ENCODE measurements at places on chromosomes 6 and 20. TPM values are rescaled to one million over a fixed set of nuclear protein-coding genes. Genes with fewer than 3 reads are reported as not detected.

DNA sequence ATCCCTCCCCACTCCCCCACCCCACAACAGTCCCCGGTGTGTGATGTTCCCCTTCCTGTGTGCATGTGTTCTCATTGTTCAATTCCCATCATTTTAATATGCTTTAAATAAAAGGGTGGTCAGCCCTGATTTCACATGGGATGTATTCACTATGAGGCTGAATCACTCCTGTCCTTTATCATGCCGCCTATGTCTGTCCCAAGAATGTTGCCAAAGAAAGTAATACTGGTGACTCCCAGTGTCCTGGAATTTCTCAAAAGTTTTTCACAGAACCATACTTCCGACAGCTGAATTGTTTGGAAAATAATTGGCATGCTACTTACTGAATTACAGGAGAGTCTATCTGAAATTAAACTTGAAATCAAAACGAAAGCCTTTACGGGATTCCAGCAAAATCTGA is 217.7 kb downstream of the HAO1 start:
- no peak overlapping the region for H3K4me3 ChIP-seq
- DNase-seq = no peak
- H3K36me3 ChIP-seq = no peaks in the 10 kb centered on the region

GRCh38 chr20:60228255-60228654 is 270.0 kb downstream of the CDH26 start:
- no peak overlapping the region for H3K27ac ChIP-seq
- no peaks in the 10 kb centered on the region for H3K27me3 ChIP-seq

DNA sequence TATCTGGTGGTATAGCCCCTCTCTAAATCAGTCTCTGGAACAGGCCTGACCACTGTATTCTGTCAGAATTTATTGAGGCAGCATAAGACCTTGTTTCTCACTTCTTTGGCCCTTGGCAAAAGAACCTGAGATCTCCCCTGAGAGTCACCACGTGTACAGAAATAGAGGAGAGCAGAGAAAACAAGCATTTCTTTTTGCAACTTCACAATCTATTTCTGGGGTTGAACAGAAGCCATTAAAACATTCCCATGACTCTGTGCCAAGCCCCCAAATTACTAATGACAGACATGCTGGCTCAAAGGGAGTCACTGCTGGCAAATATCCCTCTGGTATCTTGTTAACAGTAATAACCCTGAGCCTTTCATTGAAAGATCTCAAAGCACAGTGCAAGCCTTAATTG is 395.3 kb downstream of the MAFB start:
- no peaks in the 10 kb centered on the region for H3K36me3 ChIP-seq
- H3K27ac ChIP-seq = no peak overlapping the region
- no peak overlapping the region for H3K4me3 ChIP-seq
- DNase-seq = no peak
- no peaks in the 10 kb centered on the region for H3K27me3 ChIP-seq

DNA sequence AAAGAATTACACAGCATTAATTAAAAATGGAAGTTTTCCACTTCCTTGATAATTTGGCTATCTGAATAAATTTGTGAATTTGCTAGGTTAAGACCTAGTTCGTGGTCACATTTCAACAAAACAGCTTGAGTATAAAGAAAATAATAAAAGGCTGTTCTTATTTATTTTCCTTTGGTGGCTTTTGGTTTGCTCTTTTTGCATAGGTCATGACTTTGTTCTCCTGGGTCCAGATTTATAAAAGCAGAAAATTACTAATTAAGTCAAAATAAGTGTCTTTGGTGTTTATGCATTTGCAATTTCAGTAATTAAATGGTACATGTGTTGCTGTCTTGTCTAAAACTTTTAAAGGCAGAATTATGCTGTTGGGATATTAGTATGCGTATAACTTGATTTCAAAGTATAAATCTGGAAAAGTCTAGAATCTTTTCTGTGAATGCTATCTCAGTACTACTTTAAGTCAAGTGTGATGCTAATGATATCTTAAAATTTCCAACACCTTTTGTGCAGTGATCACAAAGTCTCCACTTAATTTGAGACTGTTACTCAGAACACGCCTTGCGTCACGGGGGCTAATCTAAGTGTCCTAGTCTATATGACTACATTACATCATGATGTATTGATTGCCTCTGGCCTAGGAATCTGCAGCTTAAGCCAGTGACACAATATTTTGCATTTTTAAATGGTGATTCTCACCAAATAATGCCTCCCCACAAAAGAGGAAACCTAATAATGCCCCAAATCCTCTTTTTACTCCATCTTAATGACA is 41.0 kb downstream of the GNAS start:
- no peak overlapping the region for H3K4me3 ChIP-seq
- H3K4me1 ChIP-seq = peaks cover 33% of the 10 kb centered on the region
- no peak for DNase-seq
- H3K36me3 ChIP-seq = peaks cover 3% of the 10 kb centered on the region

DNA sequence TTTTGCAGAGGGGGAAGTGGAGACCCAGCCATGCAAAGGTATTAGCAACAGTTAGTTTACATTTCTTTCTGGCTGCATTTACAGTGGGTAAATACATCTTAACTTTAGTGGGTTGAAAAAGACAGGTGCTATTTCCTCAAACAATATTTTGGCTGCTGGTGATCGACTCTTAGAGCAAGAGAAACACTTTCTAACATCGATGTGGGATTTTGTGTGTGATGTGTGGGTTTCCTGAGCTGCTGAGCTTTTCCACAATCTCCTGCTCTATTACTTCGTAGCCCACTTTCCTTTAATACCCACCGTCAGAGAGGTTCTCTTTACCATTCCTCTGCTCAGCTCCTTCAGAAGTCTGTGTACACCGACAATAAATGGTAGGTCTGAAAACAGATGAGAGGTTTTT is 339.0 kb downstream of the NRN1 start:
- no peaks in the 10 kb centered on the region for H3K27me3 ChIP-seq
- no peaks in the 10 kb centered on the region for H3K36me3 ChIP-seq

GRCh38 chr20:31823360-31824124 is 4.4 kb downstream of the MYLK2 start:
- H3K4me3 ChIP-seq = no peak overlapping the region
- H3K4me1 ChIP-seq = peaks cover 10% of the 10 kb centered on the region
- H3K36me3 ChIP-seq = no peaks in the 10 kb centered on the region
- no peak overlapping the region for H3K27ac ChIP-seq

DNA sequence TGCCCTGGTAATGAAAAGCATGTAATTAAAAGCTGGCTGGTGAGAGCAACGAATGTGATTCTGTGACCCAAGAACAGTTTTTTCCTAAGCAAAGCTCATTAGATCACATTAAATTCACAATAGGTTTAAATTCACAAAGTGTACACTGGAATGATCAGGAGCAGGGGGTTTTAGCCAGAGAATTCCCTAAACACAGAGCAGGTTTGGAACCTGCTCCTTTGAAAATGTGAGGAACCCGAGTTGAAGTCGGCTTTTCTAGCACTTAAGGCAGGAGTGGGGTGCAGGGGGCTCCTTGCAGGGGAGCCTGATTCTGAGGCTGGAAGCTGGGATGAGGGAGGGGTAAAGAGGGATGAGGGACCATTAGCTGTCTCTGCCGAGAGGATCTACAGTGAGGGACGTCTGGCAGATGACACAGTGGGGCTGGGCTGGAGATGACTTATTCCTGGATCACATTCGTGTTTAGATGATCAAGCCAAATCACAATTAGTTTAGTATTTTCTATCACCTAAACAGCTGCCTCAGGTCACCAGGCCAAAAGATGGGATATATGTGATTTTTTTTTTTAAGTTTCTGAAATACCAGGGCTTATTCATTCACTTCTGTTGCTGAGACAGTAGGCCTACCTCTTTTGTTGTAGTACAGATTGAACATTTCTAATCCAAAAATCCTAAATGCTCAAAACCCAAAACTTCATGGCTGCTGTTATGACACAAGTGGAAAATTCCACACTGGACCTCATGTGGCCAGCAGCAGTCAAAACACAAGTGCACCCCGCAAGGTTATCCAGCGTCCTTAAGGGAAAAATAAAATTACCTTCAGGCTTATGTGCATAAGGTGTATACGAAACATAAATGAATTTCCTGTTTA is 93.1 kb upstream of the HIVEP1 start:
- no peaks in the 10 kb centered on the region for H3K27me3 ChIP-seq
- H3K27ac ChIP-seq = no peak overlapping the region
- DNase-seq = no peak
- H3K36me3 ChIP-seq = no peaks in the 10 kb centered on the region
- H3K4me1 ChIP-seq = no peaks in the 10 kb centered on the region

- peak; percentile 55 for DNase-seq
- no peaks in the 10 kb centered on the region for H3K27me3 ChIP-seq
- peak overlapping the region; percentile 86 for H3K4me3 ChIP-seq
Observed at GRCh38 chr20:57391439-57392301, 474 bp downstream of the RBM38 start.

DNA sequence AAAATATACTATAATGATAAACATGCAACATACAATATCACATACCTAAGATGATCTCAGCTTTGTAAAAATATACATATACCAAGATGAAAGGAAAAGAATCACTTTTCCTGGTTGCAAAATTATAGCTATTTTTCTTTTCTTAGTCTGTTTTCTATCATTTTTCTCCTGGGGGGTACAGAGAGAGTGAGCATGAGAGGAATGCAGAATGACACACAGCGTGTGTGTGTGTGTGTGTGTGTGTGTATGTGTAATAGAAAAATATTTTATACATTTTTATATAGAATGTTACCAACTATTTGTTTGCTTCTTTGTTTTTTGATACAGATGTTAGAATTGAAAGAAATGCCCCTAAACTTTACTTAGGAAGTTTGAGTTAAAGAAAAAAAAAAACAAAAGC is 64.3 kb downstream of the FAM83B start:
- H3K27ac ChIP-seq = no peak overlapping the region
- no peak for DNase-seq
- H3K4me1 ChIP-seq = no peaks in the 10 kb centered on the region
- H3K36me3 ChIP-seq = no peaks in the 10 kb centered on the region

- no peak overlapping the region for H3K4me3 ChIP-seq
- no peak for DNase-seq
Observed at GRCh38 chr6:168711049-168711640, 270.2 kb downstream of the SMOC2 start.

- no peaks in the 10 kb centered on the region for H3K27me3 ChIP-seq
- H3K36me3 ChIP-seq = no peaks in the 10 kb centered on the region
- H3K4me3 ChIP-seq = no peak overlapping the region
- H3K4me1 ChIP-seq = peaks cover 7% of the 10 kb centered on the region
- H3K27ac ChIP-seq = no peak overlapping the region
Observed at GRCh38 chr6:46010771-46011170, 4.9 kb downstream of the CLIC5 start.

- no peaks in the 10 kb centered on the region for H3K4me1 ChIP-seq
- H3K4me3 ChIP-seq = no peak overlapping the region
- H3K36me3 ChIP-seq = no peaks in the 10 kb centered on the region
- no peak for DNase-seq
- no peak overlapping the region for H3K27ac ChIP-seq
Observed at GRCh38 chr6:148906386-148906785, 159.6 kb downstream of the UST start.

DNA sequence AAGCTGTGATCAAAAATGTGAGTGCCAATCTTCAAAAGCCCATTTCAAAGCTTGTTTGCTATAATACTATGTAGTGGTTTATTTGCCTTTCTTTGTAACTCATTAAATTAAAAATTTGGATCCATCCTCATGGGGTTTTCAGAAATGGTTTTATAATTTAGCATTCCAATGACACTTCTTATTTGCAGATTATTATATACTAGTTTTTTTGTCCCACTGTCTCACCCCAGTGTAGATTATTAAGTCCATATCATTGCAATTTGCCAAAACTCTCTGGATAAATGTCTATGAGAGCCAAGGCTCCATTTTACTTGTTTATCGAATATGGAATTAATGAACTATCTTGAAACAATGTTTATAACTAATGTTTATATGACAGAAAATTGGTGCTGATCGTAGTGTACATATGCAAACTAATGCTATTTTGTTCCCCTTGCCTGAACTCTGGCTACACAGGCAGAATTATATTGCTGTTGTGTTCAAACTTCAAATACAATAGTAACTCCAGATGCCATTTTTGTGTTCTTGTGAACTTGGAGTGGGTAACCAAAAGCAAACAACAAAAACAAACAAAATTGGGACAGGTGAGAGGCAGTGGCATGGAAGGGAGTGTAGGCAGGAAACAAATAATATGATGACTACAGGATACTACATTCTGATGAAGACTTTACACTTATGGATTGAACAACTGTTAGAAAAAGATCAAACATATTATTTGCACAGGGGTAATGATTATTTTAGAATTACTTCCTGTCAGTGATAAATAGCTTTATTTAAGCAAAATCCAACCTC is 307.1 kb upstream of the FLRT3 start:
- H3K27me3 ChIP-seq = no peaks in the 10 kb centered on the region
- no peaks in the 10 kb centered on the region for H3K4me1 ChIP-seq
- H3K4me3 ChIP-seq = no peak overlapping the region

- no peak overlapping the region for H3K4me3 ChIP-seq
- no peak for DNase-seq
- no peaks in the 10 kb centered on the region for H3K27me3 ChIP-seq
Observed at GRCh38 chr6:19734061-19734460, 103.1 kb upstream of the ID4 start.

- no peak for DNase-seq
- H3K4me3 ChIP-seq = no peak overlapping the region
- H3K27ac ChIP-seq = no peak overlapping the region
Observed at GRCh38 chr6:131916847-131917246, 34.3 kb downstream of the CCN2 start.

DNA sequence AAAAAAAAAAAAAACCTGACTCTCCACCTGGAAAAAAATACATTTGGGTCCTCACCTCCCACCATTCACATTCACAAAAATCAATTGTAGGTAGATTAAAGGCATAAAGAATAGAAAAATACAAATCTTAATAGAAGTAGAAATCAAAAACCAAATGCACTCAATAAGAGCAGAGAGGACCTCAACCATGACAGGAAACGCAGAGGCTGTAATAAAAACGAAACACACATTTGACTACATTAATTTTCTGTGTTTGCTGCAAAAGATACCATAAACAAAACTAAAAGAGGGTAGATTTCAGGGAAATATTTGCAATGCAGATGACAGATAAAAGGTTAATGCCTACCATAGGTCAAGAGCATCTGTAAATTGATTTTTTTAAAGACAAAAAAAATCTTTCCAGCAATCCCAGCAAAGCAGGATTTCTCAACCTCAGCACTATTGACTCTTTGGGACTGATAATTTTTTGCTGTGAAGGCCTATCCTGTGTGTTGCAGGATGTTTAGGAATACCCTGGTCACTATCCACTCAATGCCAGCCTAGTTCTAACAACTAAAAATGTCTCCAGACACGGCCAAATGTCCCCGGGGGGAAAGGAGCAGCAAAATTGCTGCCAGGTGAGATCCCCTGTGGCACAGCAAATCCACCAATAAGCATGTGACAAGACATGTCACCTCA is 9.1 kb downstream of the ETV7 start:
- no peaks in the 10 kb centered on the region for H3K27me3 ChIP-seq
- no peak for DNase-seq
- H3K36me3 ChIP-seq = no peaks in the 10 kb centered on the region
- H3K4me1 ChIP-seq = peaks cover 13% of the 10 kb centered on the region
- H3K27ac ChIP-seq = no peak overlapping the region

- no peaks in the 10 kb centered on the region for H3K36me3 ChIP-seq
- H3K4me3 ChIP-seq = no peak overlapping the region
- peaks cover 10% of the 10 kb centered on the region for H3K27me3 ChIP-seq
- no peak for DNase-seq
- peaks cover 5% of the 10 kb centered on the region for H3K4me1 ChIP-seq
- H3K27ac ChIP-seq = no peak overlapping the region
Observed at GRCh38 chr6:27514906-27515495, 42.1 kb upstream of the ZNF184 start.

GRCh38 chr20:10316582-10316981 is 98.0 kb downstream of the SNAP25 start:
- no peak for DNase-seq
- no peaks in the 10 kb centered on the region for H3K27me3 ChIP-seq
- H3K36me3 ChIP-seq = no peaks in the 10 kb centered on the region
- H3K27ac ChIP-seq = no peak overlapping the region

The OSBPL2 gene
- total RNA-seq = 19.7 TPM

The ULBP1 gene
- total RNA-seq = 0.05 TPM

The SEMG1 gene
- total RNA-seq = not detected

The UBR2 gene
- 31.5 TPM for total RNA-seq

The TOX2 gene
- total RNA-seq = 1.0 TPM

The BAG2 gene
- 4.9 TPM for total RNA-seq
